Hematopoietic multipotent progenitor cell treated with erythropoietin and hydrocortisone succinate and interleukin-3 and kit ligand, for 17 days (in vitro differentiated cells): ENCODE measurements at places on chromosomes 11 and 22.

DNA sequence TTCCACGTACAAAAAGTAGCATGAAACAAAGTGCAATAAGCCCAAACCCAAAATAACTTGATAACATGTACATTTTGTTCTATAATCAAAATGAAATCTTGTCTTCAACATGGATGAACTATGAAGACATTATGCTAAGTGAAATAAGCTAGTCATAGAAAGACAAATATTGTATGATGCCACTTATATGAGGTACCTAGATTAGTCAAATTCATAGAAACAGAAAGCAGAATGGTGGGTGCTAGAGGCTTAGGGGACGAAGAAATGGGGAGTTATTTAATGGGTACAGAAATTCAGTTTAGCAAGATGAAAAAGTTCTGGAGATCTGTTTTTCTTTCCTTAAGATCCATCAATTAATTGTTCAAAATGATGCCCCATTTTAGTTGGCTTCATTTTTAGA, 7.5 kb downstream of the PGM2L1 start:
- no peak for DNase-seq

GRCh38 chr11:115126092-115126491, 378.1 kb downstream of the CADM1 start:
- DNase-seq = no peak

GRCh38 chr11:121483805-121484480, 31.2 kb upstream of the SORL1-AS1 start:
- DNase-seq = no peak

- no peak for DNase-seq
Measured at GRCh38 chr22:23000657-23001347, 69.5 kb upstream of the GNAZ start.
